ENCODE measurements at places on chromosomes 11 and 22.

- DNase-seq = no peak
These were observed 26.1 kb upstream of the RTL6 start for GRCh38 chr22:44523981-44524759.

- DNase-seq = no peak
These were observed 102.6 kb downstream of the TBC1D22A start for GRCh38 chr22:46865052-46865434.

DNA sequence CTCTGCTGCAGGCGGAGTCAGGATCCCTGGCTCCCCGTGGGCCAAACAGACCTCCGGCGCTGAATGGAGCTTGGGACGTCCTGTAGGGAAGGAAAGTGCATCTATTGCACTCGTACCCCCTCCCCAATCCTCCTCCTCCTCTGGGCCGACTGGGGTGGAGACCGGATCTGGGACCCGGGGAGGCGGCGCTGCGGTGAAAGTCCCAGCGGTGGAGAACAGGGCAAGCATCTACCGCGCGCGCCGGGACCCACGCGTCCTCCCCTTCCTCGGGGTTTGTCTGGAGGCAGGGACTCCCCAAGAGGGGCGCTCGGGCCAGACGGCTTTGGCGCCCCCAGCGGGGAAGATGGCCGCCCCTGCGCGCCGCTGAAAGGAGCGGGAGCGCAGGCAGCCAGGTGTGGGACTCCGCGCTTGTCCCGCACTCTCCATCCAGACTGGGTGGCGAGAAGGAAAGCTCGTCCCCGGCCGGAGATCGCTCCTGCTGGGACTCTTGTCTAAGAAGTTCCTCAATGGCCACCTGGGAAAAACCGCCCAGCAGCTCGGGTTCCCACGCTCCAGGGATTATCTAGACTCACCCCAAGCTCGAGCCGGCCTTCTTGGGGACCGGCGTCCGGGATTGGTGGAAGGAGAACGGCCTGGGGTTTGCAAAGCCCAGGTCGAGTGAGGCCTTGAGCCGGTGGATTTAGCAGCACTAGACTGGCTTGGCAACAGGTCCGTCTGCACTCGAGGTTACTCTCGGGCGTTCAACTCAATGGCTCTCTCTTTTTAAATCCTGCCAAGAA lies 718 bp downstream of the FADS2 start:
- no peak for DNase-seq

DNA sequence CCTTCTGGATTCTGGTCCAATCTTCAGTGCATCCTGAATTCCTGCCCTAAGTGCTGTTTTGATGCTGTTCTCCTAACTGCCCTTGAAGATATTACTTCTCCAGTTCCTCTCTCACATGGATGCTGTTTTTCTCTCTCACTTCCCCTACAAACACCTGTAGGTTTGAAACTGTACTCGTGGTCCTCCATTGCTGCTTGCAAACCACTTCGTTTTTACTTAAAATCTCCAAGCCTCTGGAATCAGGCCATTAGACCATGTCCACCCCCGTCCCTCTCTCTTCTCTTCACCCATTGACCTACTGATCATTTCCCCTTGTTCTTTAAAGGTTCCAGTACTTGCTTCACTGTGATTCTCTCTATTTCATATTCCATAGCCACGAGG lies 988.1 kb downstream of the NTM start:
- no peak for DNase-seq

GRCh38 chr11:7348432-7349304 lies 97.0 kb downstream of the SYT9 start:
- no peak for DNase-seq

DNA sequence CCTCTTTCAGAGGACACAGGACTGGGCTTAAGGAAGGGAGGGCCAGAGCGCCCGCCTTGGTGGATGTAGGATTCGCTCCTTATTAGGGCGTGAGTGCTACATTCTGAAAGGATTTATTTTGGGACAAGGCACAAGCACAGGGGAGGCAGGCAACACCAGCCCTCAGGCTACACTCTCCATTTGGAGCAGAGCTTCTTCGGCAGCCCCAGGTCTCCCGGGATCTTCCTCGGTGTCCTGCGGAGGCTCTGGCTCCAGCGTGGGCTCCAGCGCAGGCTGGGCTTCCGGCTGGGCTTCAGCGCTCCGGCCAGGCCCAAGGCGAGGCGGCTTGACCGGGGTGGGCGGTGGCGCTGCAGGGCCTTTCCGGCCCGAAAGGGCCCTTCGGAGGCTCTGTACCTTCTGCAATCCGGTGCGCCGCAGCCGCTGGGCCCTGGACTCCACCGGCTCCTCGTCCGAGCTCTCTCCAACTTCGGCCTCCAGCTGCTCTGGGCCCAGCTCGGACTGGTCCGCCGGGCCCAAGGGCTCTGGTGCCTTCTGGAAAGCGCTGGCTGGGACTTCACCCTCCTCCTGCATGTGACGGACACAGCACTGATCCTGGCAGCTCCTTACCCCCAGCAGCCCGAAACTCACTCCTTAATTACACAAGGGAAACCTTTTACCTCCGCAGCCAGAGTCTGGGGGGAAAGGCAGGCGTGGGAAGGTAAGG lies 1.1 kb downstream of the CAVIN3 start:
- no peak for DNase-seq

- no peak for DNase-seq
These were observed 120.4 kb upstream of the RAG2 start for GRCh38 chr11:36718451-36718850.

GRCh38 chr11:62139526-62140303 lies 15.9 kb downstream of the INCENP start:
- DNase-seq = no peak

DNA sequence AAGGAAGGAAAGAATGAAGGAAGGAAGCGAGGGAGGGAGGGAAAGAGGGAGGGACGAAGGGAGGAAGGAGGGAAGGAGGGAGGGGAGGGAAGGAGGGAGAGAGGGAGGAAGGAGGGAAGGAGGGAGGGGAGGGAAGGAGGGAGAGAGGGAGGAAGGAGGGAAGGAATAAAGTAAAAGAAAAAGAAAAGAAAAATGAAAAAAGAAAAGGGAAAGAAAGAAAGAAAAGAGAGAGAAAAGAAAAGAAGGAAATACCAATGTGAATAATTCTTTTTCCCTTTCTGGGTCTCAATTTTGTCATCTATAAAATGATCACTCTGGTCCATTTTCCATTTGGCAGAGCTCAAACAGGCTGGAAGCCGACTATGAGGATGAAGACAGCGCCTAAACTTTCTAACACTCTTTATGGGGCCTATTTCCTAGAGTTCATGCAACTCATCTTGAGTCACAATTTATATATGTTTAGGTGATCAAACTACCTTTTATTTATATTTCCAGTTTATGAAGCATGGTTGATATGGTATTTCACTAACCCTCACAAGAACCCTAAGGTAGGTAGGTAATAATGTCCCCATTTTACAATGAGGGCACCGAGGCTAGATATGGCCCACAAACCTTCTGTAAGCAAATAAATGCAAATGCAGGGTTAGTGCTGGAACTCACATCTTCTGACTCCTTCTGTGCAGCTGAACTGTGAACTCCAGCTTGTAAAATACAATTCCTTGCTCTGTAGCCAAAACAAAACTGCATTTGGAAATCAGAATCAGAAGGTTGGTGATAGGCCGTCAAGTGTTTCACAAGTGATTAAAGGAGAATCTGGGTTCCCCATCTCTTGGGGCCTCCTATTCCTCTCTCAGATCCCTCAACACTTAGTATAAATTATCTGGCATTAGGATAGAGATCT lies 434.3 kb downstream of the ETS1 start:
- DNase-seq = no peak

DNA sequence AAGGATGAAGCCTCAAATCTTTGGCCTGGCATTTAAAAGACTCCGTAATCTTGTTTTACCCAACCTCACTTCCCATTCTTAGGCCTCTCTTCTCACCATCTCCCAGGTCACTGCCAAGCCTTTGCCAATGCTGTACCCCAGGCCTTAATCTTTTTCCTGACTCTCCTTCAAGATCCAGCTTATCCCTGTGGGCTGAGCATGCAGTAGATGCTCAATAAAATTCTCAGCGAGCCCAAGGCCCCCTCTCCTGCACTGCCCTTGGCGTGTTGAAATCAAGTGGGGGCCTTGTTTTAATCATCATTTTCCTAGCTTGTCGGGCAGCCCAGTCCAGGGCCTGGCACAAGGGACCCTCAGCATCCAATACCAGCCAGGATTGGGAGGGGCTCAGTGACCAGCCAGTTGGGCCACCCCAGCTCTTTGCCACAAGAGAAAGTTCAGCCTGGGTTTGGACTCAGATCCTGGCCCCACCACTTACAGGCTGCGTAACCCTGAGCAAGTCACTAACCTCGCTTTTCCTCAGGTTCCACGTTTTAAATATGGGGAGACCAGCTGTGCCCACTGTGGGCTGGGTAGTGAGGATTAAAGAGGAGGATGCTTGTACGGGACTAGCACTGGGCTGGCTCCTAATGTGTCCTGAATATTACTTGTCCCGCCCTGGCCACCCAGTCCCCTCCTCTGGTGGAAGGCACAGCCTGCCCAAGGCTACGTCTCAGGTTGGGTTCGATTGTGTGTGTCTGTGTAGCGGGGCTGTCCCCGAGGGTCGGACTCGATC lies 943 bp upstream of the YWHAH start:
- no peak for DNase-seq

- DNase-seq = no peak
These were observed 32.9 kb upstream of the SMIM38 start for GRCh38 chr11:69122630-69123431.
